DMS79 (cell line): ENCODE measurements at places on chromosomes 2 and 18.

DNA sequence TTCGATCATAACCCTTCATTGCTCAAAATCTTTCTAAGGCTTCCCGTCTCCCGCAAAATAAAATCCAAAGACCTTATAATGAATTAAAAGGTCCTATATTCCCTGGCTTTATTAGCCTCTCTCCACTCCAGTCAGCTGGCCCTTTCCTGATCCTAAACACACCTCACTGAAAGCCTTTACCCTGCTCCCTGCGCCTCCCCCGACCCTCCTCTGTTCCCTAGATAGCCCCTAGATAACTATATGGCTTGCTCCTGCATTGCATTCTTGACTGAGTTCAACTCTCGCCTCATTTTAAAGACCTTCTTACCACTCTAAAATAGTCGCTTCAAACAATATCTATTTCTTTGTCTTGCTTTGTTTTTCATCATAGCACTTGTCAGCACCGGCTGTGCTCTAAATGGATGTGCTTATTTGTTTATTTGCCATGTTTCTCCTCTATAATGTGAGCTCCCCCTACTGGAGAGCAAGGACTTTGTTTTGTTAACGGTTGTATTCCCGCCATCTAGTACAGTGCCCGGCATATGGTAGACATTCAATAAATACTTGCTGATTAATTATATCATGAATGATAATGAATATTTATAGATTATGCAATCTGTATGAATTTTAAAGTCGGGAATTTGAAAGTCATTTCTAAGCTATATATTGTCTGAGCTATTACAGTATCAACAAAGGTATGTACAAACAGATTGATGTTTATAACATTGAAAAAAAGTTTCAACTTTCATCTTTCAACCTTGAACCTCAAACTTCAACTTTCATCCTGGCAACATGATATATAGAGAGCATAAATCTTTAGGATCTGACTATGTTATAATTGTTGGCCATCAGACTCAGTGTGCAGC is 32.4 kb upstream of the VIT start:
- DNase-seq = peak; percentile 41

GRCh38 chr2:240832205-240832727 is 12.2 kb upstream of the KIF1A start:
- DNase-seq = peak; percentile 82

- peak; percentile 4 for DNase-seq
These were observed 106.3 kb downstream of the GPR39 start for GRCh38 chr2:132522901-132523300.

DNA sequence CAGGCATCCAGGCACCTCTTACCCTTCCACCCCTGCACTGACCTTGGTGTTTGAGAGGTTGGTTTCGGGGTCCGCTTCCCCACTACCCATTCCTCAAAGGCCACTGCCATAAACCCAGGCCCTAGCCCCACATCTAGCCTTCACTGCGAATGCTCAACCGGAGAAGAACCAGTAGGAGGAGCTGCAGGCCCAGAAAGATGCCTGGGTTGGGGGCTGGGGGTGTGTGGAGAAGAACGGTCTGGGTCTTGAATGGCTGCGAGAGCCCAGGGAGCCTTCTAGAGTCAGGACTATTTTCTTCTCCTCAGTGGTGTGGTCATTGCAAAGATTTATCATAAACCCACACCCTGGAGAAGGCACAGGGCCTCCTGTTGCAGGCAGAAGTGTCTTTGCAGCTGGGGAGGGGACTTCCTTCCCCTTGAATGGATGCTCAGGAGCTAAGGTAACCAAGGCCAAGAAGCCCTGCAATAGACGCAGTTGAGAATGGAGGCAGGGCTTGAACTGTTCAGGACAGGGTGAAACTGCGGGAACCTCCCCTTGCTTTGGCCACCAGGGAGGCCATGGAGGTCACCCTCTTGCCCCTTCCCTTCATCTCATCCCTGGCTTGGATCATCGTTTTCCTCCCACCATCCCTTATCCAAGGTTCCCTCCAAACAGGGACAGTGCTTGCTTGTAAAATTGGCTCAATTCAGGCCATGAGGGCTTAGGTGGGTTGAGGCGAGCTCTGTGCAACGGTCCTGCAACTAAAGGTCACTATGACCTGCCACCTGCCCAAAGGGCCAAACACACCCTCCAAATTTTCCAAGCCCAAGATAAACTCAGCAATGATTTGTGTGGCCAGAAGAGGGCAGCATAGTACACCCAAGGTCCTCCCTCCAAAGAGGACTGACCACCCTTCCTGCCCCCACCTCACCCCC is 20.9 kb downstream of the THNSL2 start:
- DNase-seq = no peak

DNA sequence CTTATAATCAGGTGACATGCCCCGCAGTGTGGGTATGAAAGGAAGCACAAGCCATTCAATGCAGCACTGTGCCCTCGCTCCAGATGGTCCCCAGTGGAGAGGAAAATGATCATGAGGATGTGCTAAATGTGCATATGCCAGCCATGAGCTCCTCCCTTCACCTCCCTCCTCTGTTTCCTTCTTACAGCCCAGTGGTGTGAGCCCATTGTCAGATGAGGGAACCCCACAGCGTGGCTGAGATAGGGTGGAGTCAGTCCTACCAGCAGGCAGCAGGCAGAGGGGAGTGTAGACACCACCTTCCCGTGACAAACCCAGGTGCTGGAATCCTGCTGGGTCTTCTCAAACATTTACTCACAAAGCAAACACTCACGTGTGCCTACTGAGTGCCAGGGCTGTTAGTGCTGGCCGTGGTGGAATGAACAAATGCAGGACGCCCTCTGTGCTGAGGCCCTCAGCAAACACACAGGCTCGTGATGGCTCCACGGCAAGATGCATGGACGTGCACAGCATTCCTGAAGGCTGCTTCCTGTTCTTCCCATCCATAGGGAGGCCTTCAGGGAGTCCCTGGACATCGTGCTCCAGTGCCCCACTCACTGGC is 181.7 kb upstream of the TPO start:
- DNase-seq = no peak

- DNase-seq = no peak
These were observed 94.1 kb downstream of the ANKRD44 start for GRCh38 chr2:197216361-197216979.

DNA sequence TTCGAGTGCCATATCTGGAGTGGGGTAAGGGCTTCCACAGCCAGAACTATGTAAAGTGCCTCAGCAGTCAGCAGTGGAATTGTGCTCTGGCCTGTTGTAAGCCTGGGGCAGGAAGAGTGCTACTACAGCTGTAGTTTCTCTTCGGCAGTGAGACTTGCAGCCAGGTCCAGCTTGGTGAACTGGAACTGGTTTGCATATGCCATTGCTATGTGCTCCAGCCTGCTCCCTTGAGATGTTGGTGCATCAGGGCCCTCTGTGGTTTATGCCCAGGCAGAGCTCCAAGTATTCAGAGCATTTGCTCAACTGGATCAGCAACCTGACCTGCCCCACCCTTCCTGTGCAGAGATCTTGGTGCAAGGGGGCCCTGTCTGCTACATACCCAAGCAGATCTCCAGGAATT is 47.8 kb downstream of the ZNF804A start:
- no peak for DNase-seq

- DNase-seq = no peak
These were observed 44.0 kb downstream of the ITGB6 start for GRCh38 chr2:160156100-160156499.

- no peak for DNase-seq
These were observed 9.1 kb downstream of the PLEK start for GRCh38 chr2:68374184-68374583.

DNA sequence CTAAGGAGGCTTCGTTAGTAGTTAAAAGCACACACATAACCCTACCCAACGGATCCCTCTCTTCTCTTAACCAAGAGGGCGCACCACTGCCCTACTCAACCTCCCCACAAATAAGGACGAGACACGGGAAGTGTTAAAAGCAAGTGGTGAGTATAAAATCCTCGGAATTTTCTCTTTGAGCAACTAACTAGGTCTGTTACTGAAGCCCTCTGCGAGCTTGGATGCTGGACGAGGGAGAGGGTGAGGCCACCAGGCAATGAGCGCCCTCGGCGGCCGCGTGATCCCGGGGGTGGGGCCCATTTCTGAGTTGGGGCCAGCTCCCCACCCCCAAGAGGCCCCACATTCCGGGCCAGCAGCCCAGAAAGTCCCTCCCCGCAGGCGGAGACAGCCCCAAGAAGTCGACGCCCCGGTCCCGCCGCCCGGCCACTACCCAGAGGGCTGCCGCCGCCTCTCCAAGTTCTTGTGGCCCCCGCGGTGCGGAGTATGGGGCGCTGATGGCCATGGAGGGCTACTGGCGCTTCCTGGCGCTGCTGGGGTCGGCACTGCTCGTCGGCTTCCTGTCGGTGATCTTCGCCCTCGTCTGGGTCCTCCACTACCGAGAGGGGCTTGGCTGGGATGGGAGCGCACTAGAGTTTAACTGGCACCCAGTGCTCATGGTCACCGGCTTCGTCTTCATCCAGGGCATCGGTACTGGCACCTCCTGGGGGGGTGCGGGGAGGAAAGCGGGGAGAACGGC is at the start of gene CYBRD1:
Gene CYBRD1 (plus strand): TSS at position 423 of the 736 bp plus-strand sequence. CDS start 72 bp downstream, at position 495.
- DNase-seq = no peak

DNA sequence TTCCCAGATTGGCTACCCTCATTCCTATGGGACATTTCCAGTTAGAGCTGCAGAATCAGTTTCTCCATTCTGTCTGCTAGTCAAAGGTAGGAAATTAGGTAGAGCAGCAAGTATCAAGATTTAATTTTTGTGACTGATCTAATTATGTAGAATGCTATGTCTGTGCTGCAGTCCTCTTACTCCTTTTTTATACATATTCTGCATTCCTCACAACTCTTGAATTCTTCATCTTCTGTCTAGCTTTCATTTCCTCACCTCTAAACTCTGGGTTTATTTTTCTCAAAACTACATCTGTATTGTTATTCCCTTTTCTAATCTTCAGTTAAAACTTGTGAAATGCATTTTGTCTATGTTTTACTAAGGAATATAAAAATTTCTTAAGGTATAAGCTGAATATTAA is 8.6 kb downstream of the SGO2 start:
- no peak for DNase-seq

DNA sequence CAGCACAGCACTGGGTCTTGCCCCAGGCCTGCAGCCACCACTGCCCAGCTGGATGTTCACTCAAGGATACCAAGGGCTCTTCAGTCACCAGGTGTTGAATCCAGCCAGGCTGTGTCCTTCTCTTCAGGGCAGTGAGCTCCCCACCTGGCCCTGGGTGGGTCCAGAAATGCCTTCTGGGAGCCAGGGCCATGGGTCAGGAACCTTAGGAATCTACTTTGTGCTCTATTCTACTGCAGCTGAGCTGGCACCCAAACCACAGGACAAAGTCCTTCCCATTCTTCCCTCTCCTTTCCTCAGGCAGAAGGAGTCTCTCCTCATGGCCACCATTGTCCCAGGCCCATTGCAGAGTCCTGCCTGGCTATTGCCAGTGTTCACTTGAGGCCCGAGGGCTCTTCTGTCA is 13.0 kb downstream of the STRADB start:
- DNase-seq = no peak

DNA sequence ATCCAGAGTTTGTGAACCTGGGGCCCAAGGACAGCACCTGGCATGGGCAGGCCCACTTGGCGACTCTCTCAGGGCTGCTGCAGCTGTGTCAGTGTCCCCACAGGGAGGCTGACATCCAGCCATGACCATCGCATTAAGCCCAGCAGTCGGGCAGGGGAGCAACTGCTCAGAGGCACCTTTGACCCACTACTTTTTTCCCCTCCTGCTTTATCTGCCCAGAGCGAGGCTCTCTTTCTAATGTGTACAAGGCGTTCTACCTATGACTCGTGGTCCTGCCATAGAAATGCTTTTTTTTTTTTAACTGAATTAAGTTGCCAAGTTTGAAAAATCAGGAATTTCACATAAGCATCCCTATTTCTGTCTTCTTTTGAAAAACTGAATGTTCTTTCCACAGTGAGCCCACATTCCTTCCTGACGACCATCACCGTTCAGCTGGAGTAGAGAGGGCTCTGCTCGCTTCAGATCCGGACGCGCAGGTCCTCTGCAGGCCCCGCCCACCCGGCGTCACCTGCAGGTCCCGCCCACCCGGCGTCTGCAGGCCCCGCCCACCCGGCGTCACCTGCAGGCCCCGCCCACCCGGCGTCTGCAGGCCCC is 403 bp upstream of the CLUL1 start:
- peak; percentile 32 for DNase-seq

DNA sequence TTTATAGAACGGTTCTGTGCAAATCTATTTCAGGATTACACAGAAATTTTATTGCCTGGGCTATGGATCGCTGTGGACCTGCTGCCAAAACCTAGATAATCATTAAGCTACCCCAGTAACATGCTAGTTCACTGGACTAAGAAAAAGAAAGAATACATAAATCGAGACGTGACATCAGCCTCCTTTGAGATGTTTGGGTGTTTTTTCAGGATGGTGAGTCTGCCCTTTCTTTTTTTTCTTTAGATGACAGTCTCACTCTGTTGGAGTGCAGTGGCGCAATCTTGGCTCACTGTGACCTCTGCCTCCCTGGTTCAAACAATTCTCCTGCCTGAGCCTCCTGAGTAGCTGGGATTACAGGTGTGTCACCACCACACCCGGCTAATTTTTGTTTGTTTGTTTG is 52.0 kb downstream of the FHOD3 start:
- DNase-seq = no peak

DNA sequence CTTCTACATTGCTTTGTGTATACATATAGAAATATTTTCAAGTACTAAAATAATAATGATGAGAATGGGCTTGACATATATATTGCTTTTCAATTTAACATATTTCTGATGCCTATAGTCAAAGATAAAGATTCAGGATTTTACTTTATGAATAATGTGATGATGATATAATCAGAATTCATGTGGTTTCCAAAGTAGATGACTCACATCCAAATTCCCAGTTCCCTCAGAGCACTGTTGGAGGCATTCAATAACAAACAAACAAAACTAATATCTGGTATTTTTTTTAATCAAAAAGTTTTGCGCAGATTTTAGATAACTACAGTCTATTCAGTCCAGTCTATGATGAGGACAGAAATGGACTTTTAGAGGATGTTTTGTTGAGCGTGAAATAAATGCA is 2094.5 kb upstream of the CELF4 start:
- no peak for DNase-seq

DNA sequence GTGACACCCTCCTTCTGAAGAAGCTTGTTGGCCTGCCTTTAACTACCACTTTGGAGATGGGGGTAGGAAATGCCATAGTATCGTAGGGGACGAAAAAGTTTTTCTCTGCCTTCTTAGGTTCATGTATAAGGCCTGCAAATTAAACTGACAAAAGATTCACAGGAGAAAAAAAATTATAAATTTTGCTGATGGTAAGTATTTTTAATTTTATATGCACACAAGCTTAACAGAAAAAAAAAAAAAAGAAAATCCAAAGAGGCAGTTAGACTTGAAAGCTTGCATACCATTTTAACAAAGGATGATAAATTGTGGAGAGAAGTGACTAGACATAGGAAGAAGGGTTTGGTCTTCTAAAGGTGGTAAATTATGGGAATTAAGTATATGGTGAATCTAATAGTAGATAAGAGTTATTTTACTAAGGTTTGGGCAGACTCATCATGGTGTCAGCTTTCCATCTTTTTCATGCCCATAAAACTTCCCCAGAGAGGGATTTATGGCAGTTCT is 62.5 kb upstream of the B3GNT2 start:
- DNase-seq = no peak

DNA sequence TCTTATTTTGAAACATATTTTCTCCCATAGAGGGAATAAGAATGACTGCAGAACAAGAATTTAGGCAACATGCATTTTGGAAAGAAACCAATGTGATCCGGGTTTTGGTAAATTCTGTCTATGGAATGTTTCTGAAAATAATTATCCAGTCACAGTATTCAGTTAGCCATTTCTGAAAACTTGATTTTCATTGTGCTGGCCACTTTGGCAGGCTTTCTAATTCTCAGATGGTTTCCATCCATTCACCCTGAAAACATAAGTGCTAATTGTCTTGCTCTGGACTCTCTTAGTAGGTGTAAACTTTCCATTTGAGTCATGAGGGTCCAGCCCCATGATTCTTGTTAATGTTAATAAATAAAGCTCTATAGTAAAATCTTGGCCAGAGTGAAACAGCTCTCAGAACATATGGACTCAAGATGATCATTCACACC is 176.5 kb downstream of the RBM43 start:
- no peak for DNase-seq
